Tibial artery (tissue), 4 donors: ENCODE measurements at places on chromosomes 11 and 22.

GRCh38 chr11:66115638-66116301 is 45.7 kb downstream of the PACS1 start:
- no peak for DNase-seq

GRCh38 chr11:2289350-2289749 is 12.4 kb downstream of the C11orf21 start:
- no peak for DNase-seq

GRCh38 chr11:100932474-100933100 is 197.0 kb downstream of the PGR start:
- DNase-seq, result no peak

DNA sequence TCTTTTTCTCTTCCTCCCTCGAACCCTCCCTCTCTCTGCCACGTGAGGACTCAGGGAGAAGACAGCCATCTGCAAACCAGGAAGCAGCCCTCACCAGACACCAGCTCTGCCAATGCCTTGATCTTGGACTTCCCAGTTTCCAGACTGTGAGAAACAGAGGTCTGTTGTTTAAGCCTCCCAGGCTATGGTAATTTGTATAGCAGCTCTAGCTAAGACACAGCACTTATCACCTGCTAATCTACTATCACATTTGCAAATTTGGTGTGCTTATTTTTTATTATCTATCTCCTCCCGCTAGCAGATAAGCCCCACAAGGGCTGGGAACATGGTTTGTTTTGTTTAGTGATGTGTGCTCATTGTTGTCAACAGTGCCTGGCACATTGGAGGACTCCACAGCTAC is 124.8 kb upstream of the OPCML start:
- DNase-seq, result no peak

DNA sequence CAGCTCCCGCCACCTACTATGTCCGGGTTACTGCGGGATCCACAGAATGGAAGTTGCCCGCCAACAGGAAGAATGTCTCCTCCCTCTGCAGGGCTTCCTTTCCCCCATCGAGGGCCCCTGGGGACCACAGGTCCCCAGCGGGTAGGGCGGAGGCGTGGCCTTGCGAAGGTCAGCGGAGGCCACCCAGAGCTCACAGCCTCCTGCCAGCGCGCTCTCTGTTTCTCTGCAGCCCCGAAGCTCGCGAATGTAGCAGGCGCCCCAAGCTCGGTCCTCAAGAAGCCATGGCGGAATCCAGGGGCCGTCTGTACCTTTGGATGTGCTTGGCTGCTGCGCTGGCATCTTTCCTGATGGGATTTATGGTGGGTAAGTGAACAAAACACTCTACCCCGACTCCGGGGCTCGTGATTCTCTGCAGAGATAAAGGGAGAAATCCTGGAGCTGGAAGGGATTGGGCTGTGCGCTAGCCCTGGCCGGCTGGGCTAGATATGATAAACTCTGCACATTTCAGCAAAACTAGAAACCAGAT is at the start of gene NAALAD2:
TSS of gene NAALAD2 (plus strand) at position 186 of the 526 bp plus-strand sequence. CDS start at position 282, 96 bp downstream.
- peak; percentile 69 for DNase-seq

DNA sequence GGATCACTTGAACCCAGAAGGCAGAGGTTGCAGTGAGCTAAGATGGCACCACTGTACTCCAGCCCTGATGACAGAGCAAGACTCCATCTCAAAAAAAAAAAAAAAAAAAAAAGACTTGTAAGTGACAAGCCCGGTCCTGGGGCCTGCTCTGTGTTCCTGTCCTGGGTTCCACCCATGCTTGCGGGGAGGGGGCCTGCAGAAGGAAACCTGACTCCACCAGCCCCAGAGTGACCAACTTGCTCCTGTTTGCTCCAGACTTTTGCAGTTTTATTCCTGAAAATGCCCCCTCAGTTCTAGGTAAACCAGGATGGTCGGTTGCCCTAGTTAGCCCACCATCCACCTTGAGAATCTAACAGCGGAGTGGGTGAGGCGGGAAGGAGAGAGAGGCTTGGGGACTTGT is 10.1 kb upstream of the LRP5 start:
- DNase-seq, result no peak

DNA sequence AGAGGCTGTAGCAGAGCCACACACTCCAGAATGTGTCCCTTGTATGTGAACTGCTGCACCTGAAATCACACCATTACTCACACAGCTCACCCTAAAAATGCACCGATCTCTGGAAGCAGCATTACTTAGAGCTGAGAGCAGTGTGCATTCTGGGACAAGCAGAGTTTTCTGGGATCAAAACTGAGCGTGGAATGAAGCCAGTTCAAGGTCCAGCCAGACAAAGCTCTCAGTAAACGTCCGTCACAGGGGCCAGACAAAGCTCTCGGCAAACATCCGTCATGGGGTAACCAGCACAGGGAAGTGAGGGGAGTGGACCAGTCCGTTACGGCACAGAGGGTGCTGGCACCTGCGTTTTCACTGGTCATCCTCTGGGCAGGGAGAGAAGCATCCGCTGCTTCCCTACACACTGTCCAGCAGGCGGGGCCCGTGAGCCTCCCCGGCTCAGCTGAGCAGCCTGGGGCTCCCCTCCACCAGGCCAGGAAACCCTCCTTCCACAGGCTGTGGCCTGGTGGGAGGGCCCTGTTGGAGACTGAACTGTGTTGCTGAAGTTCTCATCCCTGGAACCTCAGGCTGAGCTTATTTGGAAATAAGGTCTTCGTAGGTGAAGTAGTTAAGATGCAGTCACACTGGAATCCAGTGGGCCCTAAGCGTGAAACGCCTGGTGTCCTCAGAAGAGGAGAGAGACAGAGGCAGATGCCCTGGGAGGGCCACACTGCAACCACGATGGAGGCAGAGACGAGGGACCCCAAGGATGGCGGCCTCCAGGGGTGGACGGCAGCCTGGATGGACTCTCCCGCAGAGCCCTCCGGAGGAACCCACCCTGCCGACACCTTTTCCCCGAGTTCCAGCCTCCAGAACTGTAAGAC is 883.9 kb downstream of the BRD1 start:
- DNase-seq, result peak; percentile 11

- no peak for DNase-seq
These were observed 9.4 kb downstream of the CNGA4 start for GRCh38 chr11:6248248-6248647.

DNA sequence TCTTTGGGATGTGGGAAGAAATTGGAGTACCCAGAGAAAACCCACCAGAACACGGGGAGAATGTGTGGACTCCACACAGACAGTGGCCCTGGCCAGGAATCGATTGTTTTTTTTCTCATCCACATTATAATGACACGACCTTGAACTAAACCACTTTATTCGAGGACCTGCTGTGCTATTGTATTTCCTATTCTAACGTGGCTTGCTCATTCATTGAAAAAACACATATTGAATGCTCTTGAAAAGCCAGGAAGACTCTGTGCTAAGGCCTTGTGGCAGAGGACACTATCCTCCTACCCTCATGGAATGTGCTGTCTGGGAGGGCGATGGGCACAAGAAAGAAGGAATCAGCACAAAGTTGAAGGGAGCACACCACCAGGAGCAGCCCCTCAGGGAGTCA is 9.1 kb upstream of the SREBF2 start:
- no peak for DNase-seq

GRCh38 chr11:31237819-31238760 is 131.4 kb downstream of the DCDC1 start:
- DNase-seq, result no peak

- DNase-seq, result no peak
These were observed 67.5 kb upstream of the MS4A8 start for GRCh38 chr11:60631944-60632343.

DNA sequence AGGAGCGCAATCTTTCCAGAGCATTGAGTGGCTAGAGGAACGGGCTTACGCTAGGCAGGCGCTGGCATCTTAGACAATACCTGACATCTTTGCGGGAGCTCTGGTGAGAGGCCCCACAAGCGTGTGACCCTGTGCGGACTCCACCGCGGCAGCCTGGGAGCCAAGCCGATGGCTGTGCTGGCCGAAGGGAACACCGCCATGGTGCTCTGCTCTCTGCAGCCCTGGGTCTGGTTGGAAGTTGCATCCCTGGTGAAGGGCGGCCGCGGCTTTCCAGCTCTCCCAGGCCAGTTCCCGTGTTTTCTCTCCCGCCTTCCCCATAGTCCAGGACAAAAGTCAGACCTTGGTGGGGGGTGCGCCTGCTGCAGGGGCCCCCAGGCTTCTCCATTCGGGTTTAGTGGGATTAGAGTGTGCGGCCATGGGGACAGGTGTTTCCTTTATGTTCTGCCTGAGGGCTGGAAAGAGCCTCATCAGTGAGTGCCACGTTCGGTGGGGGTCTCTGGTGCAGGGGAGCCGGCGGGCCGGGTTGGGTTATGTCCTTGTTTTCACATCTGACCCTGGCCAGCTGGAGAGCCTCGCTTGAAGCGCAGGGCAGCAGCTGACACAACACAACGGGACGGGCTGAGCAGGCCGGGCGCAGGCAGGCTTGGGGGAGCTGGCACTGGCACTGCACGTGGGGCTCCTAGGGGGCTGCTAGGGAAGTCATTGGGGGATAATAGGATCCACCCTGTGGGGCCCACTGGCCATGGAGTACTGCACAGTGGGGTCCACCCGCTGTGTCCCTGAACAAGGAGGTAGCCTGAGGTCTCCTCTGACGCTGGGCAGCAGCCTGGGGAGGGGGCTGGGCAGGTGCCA is 94.8 kb downstream of the KCNQ1 start:
- peak; percentile 60 for DNase-seq

DNA sequence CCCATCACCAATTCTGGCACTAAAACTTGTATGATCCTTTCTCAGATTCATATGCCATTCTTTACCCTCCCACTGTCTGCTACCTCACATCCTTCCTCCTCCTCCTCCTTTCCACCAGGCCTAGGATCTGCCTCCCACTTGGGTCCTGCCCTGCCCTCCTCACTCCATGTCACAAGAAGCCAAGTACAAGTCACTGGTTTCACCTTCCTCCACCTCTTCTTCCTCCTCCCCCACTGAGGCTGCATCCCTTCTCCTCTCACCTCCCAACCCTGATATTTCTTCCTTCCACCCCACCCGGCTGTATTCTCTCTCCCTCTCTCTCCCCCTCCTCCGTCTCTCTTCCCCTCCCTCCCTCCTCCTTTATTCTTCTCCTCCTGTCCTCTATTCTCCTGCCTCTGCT is 46.6 kb downstream of the LARGE1 start:
- DNase-seq, result no peak

- DNase-seq, result no peak
These were observed 117.3 kb upstream of the CTSC start for GRCh38 chr11:88454881-88455280.

GRCh38 chr11:84414920-84415319 is 1128.8 kb upstream of the CCDC90B start:
- no peak for DNase-seq

DNA sequence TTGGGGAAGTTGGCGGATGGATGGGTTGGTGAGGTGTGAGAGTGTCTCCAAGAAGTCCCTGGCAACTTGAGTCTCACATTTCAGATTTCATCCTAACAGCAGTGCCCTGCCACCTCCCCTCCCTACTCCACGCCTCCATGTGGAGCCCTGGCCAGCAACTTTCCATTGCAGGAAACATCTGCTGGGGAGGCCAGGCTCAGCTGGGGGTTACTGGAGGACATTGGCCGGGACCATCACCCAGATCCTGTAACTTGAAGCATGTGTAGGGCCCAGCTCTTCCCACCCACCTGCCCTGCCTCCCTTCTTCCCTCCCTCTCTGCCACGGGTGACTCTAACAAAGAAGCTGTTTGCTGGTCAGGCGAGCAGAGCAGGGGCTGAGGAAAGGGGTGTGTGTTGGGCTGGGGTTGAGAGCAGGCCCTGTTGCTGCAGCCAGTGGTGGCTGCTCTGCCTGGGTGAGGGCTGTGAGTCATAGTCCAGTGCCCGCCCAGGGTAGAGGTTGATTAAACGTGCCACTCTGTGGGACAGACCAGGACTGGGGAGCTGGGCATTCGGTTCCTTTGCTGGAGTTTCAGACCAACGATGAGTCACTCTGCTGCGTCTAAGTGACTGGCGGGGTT is 64.0 kb downstream of the SCN3B start:
- no peak for DNase-seq

- no peak for DNase-seq
These were observed 744 bp downstream of the PACSIN3 start for GRCh38 chr11:47185305-47186075.

DNA sequence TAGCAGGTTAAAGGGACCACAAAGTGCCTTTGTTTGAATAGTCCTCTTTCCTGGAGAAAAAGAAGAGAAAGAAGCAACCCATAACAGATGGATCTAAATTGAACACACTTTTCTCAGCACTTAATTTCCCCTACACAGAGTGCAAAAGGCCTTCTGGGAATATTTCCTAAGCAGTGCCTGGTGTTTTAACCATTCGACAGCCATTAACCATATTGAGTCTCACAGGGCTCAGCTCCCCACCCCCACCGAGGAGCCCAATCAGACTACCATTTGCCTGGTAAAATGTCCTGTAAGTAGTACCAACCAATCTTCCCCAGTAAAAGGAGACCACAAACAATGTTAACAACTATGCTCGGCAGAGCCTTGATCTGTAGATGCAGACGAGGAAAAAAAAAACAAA is 40.7 kb upstream of the SLC6A5 start:
- no peak for DNase-seq

GRCh38 chr11:121636081-121636799 is 183.5 kb upstream of the SORL1-AS1 start:
- DNase-seq, result no peak

DNA sequence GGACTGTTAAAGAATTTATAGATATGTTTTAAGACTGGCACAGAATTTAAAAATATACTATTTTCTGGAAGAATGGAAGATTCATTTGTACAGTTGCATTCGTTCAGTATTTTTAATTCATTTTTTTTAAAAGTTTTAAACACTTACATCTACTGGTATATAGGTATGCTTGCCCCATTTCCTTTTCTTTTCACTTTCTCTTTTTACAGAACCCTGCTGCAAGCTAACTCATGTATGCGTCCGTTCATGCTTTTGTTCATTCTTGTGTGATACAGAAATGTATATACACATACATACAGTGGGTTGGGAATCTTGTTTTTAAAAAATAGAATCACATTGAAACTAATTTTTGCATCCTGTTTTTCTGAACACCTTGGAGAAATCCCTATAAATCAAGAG is 31.0 kb downstream of the PACS1 start:
- DNase-seq, result no peak

DNA sequence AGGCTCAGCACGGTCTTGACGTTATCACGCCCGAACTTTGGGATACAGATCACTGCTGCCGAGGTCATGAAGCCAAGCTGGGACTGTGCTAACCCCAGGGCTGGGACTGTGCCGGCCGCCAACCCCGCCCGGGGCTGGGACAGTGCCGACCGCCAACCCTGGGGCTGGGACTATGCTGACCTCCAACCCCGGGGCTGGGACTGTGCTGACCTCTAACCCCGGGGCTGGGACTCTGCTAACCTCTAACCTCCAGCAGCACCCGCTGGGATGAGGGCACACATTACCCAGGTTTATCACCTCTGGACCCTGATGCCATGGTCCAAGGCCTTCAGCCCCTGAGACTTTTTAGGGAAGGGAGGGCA is 129.7 kb downstream of the IGLL1 start:
- no peak for DNase-seq
